Effector memory CD4-positive, alpha-beta T cell (primary cell): ENCODE measurements at places on chromosomes 11 and 22.

GRCh38 chr22:21067075-21067900 is 21.5 kb downstream of the LRRC74B start:
- DNase-seq = no peak

DNA sequence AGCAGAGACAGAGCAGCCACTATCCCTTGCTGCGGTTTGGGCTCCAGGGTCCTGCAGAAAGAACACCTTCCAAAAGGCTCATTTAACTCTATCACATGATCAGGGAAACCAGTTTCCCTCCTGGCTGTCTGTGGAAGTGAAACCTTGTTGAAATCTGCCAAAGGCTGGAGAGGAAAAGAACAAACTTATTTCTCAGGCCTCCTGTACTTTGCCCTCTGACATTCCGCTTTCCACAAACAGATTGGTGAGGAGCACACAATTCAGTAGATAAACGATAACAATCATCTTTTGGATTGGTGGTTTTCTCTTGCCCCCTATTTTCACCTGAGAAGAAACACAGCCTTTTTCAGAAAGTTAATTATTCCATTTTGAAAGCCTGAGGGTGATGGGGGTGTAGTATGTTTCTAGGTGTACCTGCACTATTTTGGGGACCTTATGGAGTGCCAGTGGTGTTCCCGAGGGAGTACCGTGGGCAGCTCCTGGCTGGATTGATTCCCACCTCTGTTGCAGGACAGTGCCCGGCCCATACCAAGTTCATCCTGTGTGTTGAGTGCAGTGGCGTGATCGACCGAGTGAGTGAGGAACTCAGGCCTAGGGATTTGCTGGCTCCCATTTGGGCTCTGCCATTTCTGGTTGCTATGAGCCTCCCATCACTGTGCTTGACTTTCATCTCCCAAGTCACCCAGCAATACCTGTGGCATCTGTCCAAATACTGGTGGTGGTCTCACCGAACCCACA is 102.0 kb downstream of the TBC1D22A start:
- DNase-seq = no peak

DNA sequence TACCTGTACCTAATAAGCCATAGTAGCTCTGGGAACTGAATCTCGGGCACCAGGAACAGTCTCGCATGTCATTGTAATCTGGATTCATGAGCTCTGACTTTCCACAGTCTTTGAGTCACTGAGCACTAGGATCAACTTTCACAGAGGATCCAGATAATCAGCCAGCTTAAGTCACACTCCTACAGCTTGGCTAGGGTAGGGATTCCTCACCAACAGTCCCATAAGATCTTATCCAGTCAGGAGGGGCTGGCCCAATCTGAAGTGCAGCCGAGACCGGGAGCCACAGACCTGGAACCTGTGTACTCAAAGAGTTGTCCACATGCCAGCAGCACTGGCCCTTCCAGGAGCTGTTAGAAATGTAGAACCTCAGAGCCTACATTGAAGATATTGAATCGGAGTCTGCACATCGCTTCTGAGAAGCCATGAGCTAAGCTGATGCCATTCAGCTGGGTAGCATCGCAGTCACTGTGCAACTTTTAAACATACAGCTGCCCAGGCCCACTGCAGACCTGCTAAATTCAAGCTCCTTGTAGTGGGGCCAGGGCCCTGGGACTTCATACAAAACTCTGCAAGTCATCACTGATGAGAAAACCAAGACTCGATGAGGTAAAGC is 538.8 kb upstream of the B3GAT1 start:
- no peak for DNase-seq

DNA sequence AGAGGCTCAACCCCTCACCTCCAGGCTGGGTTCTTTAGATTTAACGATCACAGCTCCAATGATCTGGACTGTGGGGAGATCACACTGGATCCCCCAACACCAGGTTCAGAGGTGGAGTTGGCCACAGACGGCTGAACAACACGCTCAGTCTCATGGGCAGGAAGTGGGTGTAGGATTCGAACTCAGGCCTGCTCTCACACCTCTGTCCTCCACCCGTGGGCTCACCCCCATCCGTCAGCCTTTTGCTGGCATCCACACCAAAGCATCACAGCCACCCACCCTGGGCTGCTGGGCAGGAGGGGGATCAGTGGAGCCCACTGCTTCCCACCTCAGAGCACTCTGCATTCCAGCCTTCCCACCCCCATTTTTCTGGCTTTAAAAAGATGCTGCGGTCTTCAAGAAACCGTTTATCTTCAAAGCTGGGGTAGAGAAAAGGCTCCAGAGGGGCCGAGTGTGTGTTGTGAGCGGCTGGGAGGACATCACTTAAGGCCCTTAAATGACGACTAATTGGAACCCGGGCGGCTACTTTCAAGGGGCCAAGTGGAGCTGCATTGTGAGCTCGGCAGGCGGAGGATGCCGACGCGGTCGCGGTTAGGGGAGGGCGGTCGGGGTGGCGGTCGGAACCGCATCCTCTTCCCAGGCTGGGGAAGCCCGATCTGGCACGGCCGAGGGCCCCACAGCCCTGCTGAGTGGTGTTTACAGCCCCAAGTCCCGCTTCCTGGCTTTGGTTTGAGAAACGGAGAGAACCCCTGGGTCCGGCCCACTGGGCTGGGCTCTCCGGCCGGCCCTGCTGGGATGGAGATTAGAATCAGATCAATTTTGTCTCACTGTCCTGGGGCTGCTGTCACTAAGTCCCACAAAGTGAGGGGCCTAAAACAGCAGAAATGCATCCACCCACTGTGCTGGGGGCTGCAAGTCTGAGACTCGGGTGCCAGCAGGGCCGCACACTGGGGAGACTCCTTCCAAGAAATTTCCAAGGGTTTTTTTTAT is 15.9 kb upstream of the FGF3 start:
- DNase-seq = no peak

- no peak for DNase-seq
Measured at GRCh38 chr11:131977231-131977630, 606.8 kb downstream of the NTM start.

DNA sequence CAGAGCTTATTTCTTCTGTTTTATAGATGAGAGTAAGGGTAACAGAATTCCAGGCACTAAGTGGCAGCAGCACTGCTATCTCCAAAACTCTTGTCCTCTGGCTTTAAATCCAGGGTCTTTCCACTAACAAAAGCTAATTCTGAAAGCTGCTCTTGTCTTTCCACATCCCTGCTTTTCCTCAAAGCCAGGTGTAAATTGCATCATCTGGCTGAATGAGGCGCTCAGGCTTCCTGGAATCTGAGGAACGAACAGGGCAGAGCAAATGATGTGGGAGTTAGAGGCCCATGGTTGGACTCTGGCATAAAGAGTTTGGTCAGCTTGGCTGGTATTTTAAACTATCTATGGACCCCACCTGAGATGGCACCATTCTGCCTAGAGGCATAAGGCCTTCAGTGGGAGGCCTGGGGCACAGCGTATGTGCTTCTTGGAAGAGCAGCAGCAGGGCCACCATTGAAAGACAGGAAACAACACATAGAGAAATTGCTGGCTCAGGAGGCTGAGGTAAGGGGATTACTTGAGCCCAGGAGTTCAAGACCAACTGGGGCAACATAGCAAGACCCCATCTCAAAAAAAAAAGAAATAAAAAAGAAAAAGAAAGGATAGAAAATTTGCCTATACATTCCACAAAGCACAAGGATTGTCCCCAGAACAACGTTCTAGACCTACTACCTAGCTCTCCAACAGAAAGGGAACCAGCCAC is 1.9 kb downstream of the KCNJ5 start:
- DNase-seq = no peak

DNA sequence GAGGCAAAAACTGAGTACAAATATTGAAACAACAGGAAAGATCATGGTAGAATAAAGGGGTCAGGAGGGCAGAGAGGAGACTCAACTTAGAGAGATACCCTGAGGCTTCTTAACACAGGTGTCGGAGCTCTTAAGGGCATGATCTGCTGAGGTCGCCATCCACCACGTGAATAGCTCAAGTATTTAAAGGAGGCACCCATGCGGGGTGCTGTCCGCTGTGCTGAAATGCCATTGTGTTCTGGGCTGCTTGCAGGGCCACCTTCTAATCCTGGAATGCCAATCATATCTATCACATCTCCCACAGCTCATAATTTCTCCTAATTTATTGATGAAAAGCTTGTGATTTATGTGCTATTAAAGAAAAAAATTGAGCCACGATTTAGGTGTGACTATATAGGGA is 90.2 kb downstream of the SEZ6L start:
- no peak for DNase-seq

DNA sequence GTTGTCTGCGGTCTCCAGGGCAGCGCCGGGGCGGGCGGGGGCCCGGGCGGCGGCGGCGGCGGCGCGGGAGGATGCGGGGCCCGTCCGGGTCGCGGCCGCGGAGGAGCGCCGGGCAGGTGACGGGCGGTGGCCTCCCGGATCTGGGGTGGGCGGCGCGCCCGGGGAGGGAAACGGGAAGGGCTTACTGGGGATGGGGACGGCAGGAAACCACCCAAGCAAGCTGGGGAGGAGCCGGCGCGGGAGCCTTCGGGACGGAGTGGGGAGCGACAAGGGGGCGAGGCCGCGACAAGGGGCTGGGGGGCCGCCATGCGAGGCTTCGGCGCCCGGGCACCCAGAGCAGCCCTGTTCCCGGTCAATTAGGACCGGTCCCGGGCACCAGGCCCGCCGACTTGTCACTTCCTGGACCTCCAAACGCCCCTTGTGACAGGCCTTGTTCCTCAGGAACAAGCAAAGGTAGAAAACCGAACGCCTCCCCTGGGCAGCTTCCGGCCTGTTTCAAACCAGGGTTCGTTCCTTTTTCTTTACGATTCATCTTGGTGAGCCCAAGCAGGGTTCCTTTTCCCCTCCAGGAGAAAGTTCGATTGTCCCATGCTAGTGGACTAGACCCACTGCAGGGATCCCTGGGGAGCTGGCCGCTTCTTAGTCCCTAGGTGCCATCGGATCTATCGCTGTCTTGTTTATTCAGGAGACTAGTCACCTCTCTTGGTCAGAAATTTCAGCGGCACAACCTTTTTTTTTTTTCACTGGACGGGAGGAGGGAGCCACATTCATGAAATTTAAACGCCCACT is 492 bp downstream of the JHY start:
- DNase-seq = peak; percentile 28

GRCh38 chr22:23415490-23415851 is 164.6 kb downstream of the IGLL1 start:
- DNase-seq = no peak

- DNase-seq = no peak
Measured at GRCh38 chr11:92376680-92377079, 152.1 kb downstream of the FAT3 start.

GRCh38 chr11:33687733-33688479 is 12.7 kb downstream of the C11orf91 start:
- DNase-seq = no peak

GRCh38 chr11:94111660-94112059 is 17.0 kb upstream of the PANX1 start:
- no peak for DNase-seq

DNA sequence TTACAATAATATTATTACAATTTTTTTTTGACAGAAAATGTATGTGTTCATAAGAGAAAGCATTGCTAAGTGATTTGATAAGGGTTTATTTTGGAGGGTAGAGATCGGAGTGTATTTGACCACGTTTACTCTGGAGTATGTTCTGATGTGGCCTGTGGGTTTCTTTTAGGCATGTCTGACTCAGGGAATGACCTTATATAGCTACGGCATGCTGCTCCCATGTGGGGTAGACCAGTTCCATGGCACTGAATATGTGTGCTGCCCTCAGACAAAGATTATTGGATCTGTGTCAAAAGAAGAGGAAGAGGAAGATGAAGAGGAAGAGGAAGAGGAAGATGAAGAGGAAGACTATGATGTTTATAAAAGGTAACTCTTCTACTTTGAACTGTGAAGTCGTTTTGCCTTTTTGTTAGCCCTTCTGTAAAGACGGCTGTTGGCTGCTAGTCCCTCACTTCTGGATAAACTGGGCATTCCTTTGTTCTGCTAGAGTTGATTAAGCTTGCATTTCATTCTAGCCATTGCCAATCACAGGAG is 38.1 kb upstream of the ST14 start:
- no peak for DNase-seq

DNA sequence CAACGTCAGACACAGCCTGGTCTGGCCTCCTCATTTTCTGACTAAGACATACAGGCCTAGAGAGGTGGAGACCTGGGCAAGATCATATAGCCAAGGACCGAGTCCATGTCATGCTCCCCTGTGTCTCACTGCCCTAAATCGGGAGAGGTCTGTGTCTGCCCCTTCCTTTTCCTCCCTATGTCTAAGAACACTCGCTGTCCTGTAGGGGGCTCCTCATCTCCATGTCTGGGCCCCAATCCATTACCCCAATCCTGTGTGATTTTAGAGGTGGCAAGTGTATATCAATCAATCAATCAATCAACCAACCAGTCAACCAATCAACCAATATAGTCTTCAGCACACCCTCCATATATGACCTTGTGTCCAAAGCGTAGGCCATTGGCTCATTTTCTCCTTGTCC is 125.7 kb downstream of the KIRREL3 start:
- DNase-seq = no peak

DNA sequence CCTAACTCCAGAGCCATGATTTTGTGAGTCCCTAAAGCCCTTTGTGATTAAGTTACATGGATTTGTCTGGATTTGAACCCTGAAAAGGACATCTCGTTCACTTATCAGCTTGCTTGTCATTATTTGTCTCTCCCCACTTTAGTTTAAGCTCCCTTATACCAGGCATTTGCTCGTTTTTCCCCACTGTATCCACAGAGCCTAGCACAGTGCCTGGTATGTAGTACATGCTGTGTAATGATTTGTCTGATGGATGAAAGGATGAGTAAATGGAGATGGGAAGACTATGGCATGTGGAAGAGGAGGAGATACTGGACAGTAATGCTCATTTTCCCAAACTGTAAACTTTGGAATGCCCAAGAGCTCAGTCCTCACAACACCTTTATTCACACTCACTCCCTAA is 9.2 kb upstream of the MCHR1 start:
- DNase-seq = no peak

DNA sequence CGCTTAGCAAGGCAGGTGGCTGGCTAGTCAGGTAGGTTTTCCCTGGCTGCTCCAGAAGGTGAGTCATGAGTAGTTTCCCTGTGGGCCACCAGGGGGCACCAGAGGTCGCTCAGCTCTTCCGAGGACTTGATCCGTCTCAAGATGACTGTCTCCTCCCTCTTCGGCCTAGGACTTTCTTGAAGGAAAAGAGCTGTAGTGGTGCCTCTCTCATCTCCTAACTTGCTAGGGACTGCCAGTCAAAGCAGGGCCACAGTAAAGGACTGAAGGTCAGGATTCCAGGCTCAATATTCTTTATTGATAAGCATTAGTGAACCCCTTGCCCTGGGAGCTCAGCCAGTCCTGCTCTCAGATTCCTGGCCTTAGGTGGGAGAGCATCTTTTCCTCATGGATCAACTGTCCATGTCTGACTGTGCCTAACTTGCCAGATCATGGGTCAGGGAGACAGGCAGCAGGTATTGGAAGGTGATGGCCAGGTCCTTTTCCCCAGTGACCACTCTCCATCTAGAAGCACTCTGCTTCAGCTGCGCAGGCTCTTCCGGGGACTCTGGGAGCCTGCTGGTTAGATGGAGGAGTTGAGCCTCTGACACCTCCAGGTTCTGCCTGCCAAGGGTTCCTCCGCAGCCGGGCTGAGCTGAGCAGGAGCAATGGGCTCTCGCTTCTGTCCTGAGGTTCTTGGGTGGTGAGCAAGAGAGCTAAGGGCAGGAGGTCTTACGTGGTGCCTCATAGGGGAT is 1.9 kb downstream of the POLD4 start:
- peak; percentile 44 for DNase-seq

- DNase-seq = no peak
Measured at GRCh38 chr11:66728693-66729385, at the start of gene SPTBN2. Gene SPTBN2, minus strand, starts transcription at chr11:66729216. Its CDS starts 7,976 bp downstream, at chr11:66721240.

- no peak for DNase-seq
Measured at GRCh38 chr11:59062602-59063529, 23.2 kb upstream of the GLYATL1B start.
